CD14-positive monocyte (primary cell): ENCODE measurements at places on chromosomes 1 and 21.

DNA sequence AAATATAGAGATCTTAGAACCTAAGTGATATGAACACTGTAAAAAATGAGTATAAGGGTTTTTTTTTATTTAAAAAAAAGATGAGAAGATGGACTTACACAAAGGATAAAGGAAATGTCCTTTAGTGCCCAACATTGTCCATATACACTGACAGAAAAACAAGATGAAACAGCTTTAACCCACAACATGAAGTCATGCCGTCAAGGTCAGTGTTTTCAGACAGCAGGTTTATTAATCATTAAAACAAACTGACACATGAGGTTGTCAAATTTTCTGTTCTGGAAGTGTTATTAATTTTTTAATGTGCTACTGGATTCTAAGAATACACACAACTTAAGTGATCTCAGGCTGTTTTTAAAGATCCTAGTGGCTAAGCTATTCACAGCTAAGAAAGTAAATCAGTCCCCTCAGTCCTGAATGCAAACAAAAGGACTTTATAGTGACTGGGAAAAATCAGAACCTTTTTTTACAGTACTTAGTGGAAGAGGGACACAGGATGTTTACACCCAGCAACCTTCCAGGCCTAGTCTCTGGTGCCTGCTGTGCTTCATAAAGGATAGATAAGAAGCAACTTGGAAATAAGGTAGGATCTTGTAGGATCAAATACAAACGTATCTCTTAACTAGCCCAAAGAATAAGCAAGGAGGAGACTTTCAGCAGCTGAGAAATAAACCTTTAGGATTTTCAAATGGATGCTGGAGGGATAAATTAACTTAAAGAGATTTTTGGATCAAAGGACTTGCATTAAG, 21.9 kb upstream of the PKN2 start:
- DNase-seq: no peak

DNA sequence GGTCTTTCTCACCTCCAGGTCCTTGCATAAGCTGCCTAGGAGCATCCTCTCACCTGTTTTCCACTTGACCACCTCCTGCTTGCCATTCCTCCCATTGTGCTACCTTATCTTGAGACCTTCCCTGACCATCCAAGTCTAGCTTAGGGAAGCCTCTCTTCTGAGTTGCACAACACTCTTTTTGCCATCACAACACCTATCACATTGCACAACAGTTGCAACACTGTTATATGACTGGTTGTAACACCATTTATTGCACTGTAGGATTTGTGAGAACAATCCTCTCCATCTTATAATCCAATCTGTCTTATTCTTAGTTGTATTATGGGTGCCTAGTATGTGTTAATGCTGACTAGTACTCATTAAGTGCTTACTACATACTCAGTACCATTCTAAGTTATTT, 488.7 kb downstream of the OMA1 start:
- no peak for DNase-seq

GRCh38 chr1:98467586-98467985, 193.9 kb upstream of the SNX7 start:
- no peak for DNase-seq

GRCh38 chr1:184075055-184076029, 23.8 kb downstream of the TSEN15 start:
- DNase-seq: peak; percentile 30

DNA sequence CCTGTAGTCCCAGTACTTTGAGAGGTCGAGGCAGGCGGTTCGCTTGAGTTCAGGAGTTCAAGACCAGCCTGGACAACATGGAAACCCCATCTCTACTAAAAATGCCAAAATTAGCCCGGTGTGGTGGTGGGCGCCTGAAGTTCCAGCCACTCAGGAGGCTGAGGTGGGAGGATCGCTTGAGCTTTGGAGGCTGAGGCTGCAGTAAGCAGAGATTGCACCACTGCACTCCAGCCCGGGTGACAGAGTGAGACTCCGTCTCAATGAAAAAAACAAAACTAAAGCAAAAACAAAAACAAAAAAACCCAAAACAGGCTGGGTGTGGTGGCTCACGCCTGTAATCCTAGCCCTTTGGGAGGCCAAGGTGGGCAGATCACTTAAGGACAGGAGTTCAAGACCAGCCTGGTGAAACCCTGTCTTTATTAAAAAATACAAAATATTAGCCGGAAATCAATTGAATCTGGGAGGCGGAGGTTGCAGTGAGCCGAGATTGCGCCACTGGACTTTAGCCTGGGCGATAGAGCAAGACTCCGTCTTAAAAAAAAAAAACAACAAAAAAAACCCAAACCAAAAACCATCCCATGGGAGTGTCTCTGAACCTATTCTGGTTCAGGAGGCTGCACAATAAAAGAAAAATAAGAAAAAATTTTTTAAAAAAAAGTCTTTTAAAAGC, 1.7 kb upstream of the CGN start:
- DNase-seq: no peak

DNA sequence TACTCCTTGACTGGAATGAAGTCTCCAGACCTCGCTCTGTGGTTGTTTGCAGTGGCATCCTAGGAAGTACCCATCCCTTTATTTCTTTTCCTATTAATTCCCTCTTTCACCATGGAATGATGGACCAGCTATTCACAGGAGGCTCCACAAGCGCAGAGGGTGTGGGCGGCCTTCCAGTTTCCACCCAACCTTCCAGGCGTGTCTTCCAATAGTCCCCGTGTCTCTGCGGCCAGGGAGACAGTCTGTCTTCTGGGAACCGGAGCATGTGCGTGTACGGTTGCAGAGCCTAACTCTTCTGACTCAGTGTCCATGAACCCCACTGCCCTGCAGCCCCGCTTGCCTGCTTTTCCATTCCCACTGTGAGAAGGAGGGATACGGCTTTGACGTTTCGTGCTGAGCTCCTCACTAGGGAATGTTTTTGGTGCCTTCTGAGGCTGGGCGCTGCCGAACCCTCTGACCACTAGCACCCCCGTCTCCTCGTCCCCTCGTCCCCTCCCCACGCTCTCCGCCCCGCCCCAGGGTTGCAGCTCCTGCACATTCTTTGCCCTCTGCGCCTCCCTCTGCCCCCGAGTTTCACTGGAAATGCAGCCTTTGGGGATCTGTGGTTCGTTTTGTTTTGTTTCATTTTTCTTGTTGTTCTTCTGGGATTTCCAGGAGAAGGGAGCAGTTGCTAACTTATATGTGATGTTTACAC, 26.3 kb upstream of the FAM3B start:
- DNase-seq: no peak

- no peak for DNase-seq
Observed at GRCh38 chr1:166155108-166155507, 11.7 kb downstream of the FAM78B start.

DNA sequence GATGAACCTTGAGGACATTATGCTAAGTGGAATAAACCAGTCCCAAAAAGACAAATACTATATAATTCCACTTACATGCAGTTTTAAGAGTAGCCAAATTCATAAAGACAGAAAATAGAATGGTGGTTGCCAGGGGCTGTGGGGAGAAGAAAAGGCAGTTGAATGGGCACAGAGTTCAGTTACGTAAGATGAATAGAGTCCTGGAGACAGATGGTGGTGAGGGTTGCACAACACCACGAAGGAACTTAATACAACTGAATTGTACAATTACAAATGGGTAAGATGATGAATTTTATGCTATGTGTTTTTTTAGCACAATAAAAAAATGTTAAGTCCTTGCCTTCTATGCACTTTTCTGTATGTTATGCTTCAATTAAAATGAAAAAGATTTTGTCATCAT, 66.6 kb downstream of the CD34 start:
- peak; percentile 76 for DNase-seq

- DNase-seq: no peak
Observed at GRCh38 chr1:17167041-17167785, 37.7 kb upstream of the PADI1 start.
